Retina (tissue), 1 donor: ENCODE measurements at places on chromosomes 6 and 20.

DNA sequence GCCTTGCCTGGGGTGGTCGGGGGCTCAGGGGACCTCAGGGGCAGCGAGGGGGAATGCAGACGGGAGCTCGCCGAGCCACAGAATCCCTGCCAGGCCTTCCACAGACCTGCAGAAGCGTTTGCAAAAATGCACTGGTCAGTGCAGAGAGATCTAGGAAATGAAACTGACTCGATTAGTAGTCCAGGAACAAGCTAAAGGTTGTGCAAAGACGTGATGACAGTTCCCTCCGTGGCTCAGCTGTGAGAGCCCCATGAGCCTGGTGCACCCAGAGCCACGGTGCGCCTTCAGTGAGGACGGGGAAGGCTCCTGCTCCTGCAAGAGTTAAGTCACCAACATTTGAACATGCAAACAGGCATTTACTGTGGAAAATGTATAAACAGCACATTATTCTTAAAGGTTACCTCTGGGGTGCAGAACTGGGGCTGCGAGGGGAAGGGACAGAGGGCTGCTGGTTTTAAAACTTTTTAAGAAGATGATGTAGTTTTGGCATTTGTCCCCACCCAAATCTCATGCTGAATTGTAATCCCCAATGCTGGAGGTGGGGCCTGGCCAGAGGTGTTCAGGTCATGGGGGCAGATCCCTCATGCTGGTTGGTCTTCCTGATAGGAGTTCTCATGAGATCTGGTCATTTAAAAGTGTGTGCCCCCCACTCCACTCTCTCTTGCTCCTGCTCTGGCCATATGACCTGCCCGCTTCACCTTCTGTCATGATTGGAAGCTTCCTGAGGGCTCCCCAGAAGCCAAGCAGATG is 147.3 kb downstream of the DLL1 start:
- DNase-seq, result no peak

DNA sequence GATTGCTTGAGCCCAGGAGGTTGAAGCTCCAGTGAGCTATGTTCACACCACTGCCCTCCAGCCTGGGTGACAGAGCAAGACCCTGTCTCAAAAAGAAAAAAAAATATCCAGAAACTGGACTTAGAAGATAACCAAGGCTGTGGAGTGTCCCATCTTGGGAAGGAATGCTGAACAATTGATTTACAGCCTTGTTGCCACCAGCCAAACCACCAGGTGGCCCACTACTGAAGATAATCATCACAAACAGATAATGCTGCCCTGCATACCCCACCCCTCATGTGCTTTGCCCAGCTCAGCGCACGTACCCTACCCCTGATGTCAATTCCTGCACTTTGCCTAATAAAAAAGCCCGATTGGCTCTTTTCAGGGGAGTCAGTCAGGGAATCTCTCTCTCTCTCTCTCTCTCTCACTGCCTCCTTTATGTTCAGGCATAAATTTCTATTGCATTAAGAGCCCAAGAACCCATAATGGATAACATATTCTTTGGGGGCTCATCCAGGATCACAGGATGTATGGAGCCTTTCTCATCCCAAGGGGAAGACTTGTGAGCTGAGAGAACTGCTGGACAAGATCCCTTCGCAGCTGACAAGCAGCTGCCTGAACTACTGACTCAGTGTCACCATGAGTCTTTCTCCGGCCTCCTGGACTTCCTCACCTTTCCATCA is 166.4 kb downstream of the CD24 start:
- no peak for DNase-seq

- peak; percentile 62 for DNase-seq
Observed at GRCh38 chr6:37673436-37673835, 24.2 kb downstream of the MDGA1 start.

DNA sequence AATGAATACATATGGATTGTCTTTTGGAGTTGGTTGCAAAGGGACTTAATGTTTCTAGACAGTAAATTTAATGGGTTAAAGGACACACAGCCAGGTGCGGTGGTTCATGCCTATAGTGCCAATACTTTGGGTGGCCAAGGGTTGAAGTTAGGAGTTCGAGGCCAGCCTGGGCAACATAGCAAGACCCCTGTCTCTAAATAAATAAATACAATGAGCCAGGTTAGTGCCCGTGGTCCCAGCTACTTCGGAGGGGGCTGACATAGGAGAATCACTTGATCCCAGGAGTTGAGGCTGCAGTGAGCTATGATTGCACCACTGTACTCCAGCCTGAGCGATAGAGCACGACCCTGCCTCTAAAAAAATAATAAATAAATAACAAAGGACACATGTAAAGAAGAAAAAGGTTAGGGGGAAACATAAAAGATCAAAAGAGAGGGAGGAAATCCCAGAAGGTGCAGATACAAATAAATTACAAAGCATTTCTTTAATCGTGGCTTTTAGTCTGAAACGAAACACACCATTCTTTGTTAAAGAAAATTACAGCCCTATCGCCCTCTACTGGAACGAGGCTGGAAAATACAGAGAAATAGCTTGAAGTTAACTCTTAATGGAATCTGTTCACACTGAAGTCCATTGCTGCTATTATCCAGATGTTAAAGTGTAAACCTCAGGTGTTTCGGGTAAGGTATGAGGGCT is 42.6 kb upstream of the SCML4 start:
- no peak for DNase-seq

DNA sequence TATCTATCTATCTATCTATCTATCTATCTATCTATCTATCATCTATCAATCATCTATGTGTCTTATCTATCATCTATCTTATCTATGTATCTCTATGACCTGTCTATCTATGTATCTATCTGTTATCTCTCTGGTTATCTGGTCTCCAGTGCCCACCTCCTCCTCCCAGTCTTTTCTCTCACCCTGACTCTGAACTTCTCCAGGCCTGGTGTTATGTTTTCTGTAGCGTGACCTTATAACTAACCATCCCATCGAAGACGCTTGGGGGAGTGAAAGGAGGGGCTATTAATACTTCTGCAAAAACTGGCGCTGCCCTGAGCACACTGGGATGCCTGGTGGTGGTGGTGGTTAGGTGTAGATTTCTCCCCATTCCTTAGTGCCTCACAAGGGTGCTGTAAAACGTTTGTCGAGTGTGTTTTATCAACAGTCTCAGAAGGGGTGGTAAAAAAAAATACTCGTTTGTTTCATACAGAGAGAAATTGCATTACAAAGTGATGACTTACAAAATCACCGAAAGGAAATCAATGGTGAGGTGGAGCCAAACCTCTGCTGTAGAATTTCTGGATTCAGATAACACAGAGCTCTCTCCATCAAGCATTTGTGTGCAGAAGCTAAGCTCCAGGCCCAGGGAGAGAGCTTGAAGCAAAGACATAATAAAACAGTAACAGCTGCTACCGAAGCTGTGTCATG is 156.2 kb downstream of the BCAS1 start:
- peak; percentile 33 for DNase-seq

- DNase-seq, result no peak
Observed at GRCh38 chr6:117989086-117989485, 82.0 kb downstream of the SLC35F1 start.

GRCh38 chr20:5008759-5009158 is 7.4 kb upstream of the SLC23A2 start:
- DNase-seq, result no peak

- DNase-seq, result no peak
Observed at GRCh38 chr6:106520711-106521401, 108.4 kb downstream of the RTN4IP1 start.

DNA sequence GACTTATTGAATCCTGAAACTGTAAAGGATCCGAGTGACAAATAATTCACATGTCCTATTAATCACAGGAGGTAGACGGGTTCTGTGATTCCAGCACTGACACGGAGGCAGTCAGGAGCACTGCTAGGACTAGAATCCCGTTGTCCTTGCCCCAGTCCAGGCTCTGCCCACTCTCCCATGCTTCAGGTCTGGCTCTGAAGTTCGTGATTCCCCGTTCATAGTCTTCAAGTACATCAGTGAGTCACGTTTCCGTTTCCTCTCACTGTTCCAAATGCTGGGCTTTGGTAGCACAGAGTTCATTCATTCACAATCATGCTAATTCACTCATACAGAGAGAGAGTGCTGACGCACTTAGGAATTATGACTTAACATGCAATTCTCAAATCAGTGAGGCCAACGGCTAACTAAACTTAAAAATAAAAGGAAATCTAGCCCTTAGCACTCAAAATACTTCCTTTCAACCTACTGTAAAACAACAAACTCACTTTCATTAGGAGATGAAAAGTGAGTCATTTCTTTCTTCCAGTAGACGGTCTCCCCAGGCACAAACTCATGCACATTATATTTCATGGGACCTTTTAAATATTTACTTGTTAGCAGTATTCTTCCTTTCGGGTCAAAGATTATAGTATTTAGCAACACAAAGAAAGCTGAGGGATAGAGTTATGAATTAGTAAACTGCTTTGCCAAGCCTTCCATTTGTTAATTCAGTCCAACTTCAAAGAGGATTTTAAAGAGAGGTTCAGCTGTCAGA is 94.0 kb upstream of the NHSL1 start:
- DNase-seq, result peak; percentile 20

DNA sequence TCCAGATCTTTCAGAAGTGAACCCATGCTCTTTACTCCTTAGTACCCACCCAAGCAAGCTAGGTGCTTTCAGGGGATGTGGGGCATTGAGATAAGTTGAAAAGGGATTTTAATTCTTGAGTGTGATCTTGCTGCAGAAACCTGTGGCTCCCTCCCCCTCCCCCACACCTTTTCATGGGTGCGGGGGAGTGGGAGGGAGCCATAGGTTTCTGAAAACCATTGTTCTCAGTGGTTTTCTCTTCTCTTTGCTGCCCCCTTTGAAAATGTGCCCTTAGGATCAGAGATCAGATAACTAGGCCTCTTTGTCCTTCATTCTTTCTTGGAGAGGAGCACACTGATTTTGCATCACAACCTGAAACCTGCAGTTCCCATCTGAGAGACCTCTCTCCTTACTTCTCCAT is 2.4 kb downstream of the PCSK2 start:
- DNase-seq, result no peak

- DNase-seq, result no peak
Observed at GRCh38 chr6:24574809-24575208, 71.2 kb downstream of the KIAA0319 start.
